Cerebellum (tissue), 4 donors: ENCODE measurements at places on chromosomes 5 and 9. TPM values are rescaled to one million over a fixed set of nuclear protein-coding genes. Genes with fewer than 3 reads are reported as not detected.

Gene EQTN
- 0.73 TPM for total RNA-seq

Gene EXD3
- total RNA-seq, result 15.2 TPM

Gene DMXL1
- total RNA-seq, result 110 TPM

Gene MELK
- 14.6 TPM for total RNA-seq

Gene BARHL1
- total RNA-seq, result 19.3 TPM

Gene SLC6A18
- not detected for total RNA-seq

Gene OBP2B
- not detected for total RNA-seq

Gene PCDHB2
- total RNA-seq, result 16.0 TPM

DNA sequence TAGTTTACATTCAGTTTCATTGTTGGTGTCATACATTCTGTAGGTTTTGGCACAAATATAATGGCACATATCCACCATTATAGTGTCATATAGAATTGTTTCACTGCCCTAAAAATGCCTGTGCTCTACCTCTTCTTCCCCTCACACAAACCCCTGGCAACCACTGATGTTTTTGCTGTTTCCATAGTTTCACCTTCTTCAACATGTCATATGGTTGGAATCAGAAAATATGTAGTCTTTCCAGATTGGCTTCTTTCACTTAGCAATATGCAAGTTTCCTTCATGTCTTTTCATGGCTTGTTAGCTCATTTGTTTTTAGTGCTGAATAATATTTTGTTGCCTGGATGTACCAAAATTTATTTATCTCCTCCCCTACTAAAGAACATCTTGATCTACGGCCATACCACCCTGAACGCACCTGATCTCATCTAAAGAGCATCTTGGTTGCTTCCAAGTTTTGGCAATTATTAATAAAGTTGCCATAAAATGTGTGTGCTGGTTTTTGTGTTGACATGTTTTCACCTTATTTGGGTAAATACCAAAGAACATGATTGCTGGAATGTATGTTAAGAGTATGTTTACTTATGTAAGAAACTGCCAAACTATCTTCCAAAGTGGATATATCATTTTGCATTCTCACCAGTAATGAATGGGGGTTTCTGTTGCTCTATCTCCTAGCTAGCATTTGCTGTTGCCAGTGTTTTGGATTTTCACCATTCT, 17.0 kb upstream of the CDK20 start:
- DNase-seq, result no peak

- DNase-seq, result no peak
These were observed 239.3 kb upstream of the GRIN3A start for GRCh38 chr9:101977614-101978210.

- no peak for DNase-seq
These were observed 105.8 kb upstream of the SMARCA2 start for GRCh38 chr9:1909322-1909721.

DNA sequence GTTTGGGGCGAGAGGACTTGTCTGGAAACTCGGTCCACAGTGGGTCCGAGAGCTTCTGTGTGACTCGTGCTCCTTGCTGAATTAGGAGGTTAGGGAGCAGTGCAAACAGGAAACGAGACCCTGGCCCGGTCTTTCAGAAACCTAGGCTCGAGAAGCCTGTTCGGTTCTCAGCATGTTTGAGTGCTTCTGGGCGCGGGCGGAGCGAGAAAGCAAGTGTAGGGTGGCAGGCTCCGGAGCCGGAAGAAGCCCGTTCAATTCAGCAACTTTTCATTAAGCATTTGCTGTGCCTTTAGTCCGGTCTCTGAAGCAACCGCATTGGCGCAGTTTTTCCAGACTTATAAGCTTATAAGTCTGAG, 547 bp downstream of the CLTA start:
- DNase-seq, result no peak

DNA sequence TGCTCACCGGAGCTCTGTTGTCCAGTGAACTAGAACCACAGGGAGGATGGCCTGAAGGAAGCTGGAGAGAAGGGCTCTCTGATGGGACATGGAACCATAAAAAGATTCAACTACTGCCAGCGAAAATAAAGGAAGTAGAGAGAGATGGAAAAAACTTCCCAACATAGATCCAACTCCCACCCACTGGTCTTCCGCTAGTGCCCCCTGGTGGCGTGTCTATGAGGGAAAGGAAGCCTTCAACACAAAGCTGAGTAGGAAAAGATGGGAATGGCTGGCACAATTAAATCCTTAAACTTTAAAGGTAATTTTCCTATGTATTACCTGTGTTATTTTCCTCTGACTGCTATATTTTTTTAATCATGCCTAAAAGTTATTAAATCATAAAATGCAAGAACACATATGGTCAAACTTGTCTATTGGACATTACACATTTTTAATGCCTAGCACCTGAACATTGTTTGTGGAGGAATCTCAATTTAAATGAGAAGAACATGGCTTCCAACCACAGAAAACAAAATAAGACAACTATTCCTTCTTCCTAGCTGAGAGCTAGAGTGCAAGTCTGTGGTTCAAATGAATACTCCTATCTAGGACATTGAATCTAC, 51.5 kb downstream of the CEP120 start:
- DNase-seq, result no peak

DNA sequence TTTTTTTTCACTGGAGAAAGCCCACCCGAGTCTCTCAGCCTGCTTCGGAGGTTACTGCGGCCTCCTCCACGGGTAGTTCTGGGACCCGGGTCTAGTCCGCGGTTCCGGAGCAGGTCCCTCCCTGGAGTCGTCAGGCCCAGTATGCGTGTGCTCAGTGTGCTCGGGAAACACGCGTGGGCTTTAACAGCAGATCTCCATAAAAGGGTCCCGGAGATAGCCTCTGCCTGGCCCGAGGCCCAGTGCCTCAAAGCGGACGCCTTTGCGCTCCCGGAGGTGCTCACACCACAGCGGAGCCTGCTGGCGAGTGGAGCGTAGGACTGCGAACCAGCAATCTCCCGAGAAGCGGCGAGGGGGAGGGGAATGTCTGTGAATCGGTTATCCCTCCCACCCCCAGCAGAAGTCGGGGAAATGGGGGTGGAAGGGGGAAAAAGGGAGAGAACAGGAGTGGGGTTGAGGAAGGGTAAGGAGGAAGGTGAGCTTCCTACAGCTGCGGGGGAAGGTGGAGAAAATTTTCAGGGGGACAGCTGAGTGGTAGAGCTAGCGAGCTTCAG, 28.7 kb downstream of the CDKN2A start:
- DNase-seq, result no peak

- DNase-seq, result no peak
These were observed 26.7 kb downstream of the RNF145 start for GRCh38 chr5:159182691-159183090.

DNA sequence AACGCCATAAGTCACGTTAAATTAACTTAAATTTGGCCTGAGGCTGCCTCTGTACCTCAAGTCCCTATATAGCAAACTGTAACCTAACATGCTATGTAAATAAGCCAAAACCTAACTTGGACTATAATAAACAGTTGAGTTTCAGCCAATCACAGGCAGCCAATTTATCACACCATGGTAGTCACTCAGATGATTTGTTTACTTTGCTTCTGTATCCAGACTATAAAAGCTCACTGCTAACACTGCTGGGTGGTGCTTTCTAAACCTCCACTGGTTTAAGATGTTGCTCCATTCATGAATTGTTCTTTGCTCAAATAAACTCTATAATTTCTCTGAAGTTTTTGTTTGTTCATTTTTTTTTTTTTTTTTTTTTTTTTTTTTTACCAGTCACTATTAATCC, 62.8 kb downstream of the TRPM3 start:
- DNase-seq, result no peak

DNA sequence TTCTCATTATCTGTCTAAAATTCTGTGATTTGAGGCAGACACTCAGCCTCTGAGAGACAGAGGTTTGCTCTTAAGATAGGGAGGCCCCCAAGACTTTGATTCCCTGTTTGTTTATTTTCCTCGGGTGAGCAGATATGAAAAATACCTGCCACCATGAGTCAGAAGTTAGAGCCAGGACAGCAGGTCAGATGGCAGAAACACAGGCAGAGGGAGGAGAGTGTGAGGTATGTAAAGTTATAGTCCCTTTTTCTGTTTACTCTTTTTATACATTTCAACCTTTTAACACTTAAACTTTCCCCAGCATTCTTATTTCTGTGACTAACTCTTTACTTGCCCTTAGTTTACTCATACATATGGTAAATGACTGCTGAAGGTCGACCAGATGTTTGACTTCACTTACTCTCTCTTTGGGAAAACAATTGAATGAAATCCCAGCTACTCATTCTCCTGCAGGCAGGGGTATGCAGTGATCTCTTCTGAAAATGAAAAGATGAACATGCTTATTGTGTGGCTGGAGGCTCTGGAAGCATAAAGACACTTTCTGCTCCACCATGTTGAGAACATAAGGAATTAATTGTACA, 383.8 kb downstream of the NTRK2 start:
- DNase-seq, result no peak

GRCh38 chr9:95732802-95733688, 142.4 kb upstream of the ERCC6L2 start:
- DNase-seq, result no peak

DNA sequence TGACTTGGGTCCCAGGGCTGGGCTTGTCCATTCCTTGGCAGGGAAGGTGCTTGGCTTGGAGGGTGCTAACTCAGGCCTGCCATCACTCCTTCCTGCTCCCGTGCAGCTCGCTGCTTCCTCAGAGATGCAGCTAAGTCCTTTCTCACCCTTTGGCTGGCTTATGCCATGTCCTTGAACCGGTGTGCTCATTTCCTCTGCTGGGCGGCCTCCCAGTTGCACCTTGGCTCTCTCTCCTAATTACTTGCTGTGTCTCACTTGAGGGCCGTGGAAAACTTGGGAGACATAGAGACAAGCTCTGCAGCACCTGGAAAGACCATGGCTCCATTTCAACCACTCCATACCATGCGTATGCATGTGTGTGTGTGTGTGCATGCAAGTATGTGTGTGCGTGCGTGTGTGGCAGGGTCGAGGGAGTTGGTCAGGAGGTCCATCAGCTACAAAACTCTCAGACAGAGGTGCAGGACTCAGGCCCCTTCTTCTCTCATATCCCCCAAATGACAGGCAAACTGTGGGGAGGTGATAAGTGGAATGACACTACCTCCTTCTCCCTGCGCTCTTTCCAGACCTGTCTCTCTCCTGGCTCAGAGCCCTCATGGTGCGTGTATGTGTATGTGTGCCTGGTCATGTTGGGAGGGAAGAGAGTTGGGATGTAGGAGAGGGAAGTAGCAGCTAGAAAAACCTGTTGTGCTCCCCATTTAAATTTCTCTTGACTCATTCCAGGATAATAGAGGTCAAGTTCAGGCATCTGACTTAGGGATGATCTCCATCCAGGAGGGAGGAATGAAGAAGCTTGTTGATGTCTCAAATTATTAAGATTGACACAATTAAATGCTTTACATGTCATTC, 17.6 kb upstream of the MTMR12 start:
- DNase-seq, result no peak

- no peak for DNase-seq
These were observed 49.3 kb downstream of the ALG2 start for GRCh38 chr9:99172124-99173091.

DNA sequence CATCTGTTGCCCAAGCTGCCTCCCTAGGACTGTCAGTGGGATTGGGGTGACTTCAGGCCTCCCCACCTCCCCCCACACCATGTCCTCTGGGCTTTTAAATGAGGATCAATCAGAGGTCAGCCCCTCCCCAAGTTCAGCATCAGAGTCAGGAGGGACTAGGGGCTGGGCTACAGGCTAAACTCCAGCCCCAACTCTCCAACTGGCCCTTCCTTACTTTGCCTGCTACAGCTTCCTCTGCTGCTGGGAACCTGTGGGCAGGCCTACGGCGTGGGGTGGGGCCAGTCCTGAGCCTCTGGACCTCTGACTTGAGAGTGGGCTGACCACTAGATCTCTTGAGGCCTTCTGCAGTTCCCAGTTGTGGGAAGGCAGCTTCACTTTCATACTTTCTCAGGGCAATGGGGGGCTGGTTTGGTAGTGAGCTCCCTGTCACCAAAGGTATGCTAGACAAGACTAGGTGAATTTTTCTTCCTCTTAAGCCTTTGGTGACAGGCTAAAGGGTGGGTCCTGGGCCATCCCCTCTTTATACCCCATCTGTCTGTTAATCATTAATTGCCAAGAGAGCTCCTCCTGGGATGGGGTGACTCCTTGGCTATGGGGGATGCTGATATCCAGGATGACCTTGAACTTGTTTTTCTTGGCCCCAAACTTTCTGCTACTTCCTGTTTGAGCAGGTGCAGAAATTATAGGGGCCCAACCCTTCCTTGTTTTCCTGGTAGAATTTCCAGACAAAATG, 10.8 kb upstream of the DAB2IP start:
- no peak for DNase-seq

DNA sequence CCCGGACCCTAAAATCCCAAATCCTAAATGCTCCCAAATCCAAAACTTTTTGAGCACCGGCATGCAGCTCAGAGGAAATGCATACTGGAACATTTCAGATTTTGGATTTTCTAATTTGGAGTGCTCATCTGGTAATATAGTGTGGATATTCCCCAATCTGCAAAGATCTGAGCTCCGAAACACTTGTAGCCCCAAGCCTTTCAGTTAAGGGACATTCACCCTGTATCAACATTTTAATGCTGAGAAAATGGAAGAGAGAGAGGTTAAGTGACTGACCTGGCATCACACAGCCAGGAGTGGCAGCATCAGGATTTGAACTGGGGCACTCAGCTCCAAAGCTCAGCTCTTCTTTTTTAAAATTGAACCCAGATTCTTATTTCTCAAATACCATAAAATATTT, 30.7 kb downstream of the QRFP start:
- DNase-seq, result no peak

GRCh38 chr5:147713550-147714295, 68.8 kb downstream of the JAKMIP2 start:
- DNase-seq, result no peak

DNA sequence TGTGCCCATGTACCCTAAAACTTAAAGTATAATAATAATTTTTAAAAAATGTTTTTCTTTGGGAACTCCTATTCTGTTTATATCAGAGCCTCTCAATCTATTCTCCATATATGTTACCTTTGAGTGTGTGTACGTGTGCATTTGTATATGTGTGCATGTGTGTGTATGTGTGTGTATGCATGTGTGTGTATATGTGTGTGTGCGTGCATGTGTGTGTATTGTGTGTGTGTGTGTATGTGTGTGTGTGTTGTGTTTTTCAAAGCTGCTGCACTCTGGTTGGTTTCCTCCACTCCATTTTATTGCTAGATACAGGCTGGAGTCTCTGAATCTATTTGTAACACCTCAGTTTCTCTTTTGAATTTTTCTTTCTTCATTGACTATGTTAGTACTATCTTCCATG, 20.0 kb downstream of the SURF6 start:
- no peak for DNase-seq

DNA sequence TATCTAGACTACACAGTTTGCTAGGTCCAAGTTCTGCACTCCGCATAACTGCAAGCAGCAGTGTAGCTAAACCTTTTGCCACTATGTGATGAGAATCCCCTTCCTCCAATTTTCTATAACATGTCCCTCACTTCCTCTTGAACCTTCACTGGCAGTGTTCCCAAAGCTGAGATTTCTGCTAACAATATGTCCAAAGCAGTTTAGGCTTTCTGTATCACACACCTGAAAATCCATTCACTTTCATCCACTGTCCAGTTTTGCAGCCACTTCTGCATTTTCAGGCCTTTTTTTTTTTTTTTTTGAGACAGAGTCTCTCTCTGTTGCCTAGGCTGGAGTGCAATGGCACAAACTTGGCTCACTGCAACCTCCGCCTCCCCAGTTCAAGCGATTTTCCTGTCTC, 111.1 kb downstream of the GADD45G start:
- DNase-seq, result no peak
